T-helper 2 cell (primary cell): ENCODE measurements at places on chromosomes 7 and 10.

- no peak for DNase-seq
Observed at GRCh38 chr10:114714281-114714741, 56.2 kb upstream of the ABLIM1 start.

- no peak for DNase-seq
Observed at GRCh38 chr7:124536156-124536762, 229.3 kb downstream of the GPR37 start.

GRCh38 chr10:122471531-122472177 is 10.3 kb downstream of the HTRA1 start:
- no peak for DNase-seq

DNA sequence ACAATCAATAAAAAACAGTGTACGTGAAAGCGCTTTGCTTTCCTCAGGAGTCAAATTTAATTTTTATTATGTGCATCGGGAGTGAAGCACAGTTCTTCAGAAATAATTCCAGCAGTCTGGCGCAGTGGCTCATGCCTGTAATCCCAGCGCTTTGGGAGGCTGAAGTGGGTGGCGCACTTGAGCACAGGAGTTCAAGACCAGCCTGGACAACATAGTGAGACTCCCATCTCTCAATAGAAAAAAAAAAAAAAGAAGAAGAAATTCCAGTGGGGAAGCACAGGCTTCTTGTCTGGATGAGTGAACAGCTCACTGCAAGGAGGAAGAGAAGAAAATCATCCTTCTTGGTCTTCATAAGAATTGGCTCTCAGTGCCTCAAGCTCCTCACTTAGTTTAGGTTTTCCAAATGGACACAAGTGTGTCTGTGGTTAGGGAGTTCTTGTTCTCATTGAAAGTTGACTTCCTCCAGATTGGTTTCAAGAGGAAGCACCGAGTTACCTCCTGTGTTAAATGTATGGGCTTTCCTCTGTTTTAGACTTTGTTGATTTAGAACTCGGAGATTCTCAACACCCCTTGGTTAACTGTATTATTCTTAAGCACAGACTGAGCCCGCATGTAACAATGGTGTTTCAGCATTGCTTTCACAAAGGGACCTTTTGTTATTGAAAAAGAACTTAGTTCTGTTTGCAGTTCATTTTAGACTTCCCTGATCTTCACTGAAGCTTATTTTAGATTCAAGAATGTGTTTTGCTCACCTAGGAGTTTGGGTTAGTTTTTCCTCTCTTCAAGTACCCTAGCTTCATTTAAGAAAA is 28.0 kb downstream of the LMTK2 start:
- no peak for DNase-seq

DNA sequence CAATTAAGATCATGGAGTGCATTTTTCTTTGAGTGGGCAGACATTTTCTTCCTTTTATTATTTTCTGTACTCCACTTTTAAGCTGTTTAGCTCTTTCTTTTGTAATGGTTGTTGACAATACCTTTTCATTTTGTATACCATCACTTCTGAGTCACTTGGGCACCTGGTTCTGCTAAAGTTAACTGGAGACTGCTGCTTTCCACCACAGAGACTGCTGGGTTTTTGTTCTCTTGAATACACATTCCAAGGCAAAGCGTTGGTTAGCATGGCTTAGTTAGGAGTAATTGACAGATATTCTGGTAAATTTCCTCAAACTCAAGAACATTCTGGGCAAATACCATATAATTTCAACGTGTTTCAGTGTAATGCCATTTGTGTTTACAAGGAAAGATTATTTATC is 541.9 kb upstream of the CELF2 start:
- no peak for DNase-seq

GRCh38 chr10:121919666-121920065 is 8.2 kb downstream of the ATE1 start:
- no peak for DNase-seq

DNA sequence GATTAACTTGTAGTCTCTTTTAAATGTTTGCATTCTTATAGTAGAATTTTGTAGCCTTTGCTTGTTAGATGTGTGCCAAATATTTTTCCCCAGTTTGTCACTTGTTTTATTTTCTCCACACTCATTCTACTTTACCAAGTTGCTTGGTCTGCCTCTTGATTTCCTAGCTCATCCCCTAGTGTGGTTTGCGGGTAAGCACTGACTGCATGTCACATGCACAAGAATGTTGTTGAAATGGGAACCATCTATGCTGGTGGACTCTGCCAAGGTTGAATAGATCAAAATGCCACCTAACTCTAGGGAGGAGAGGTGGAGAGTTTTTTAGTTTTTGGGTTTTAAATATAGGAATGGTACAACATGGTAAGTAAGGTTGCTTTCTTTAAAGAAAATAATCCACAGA is 47.6 kb downstream of the FZD1 start:
- no peak for DNase-seq

GRCh38 chr7:142168746-142169145 is 57.2 kb downstream of the MGAM2 start:
- no peak for DNase-seq

GRCh38 chr10:73552819-73553715 is 38.1 kb downstream of the USP54 start:
- no peak for DNase-seq

DNA sequence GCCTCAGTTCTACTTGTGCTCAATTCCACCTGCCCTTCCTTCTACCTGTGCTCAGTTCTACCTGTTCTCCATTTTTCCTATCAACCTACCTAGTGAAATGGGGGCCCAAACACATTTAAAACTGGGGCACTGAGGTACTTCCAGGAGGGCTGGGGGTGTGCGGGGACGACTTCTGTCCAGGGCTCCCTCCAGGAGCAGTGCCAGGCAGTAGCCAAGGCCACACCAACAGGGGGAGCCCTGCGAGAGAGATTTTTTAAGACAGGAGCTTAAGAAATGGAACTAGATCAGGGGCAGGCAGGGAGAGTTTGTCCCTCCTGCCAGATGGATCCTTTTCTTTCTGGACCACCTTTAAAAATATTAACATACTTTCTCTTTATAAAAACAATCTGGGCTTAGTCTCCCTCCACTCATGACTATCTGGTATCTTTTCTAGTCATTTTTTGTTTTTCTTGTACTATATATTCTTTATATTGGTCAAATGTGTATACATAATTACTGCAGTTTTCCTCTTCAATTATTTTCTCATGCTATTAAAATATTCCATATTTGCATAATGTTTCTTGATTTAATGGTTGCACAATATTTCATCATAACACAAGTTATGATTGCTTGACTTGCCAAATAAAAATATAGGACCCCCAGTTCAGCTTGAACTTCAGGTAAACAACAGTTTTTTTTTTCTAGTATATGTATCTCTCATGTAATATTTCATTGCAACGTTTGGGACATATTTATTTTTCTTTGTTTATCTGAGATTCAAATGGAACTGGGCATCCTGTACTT is 47.3 kb upstream of the INSYN2A start:
- DNase-seq = no peak

- DNase-seq = no peak
Observed at GRCh38 chr10:130018730-130019185, 54.7 kb upstream of the EBF3 start.

DNA sequence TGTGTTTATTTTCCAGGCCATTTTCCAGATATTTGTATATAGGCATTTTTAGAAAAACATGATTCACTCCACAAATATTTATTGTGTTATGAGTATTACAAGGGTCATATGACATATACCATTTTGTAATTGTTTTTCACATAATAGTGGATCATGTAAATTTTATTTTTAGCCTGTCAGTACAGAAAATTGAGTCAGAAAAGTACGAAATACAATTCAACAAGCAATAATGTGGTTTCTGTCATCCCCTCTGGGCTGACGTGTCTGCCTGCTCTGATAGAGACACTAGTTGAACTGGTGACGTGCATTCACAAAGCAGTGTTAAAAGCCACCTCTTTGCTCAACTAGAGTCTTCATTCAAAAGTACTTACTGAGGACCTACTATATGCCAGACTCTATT is 97.9 kb upstream of the STEAP1B start:
- DNase-seq = no peak

DNA sequence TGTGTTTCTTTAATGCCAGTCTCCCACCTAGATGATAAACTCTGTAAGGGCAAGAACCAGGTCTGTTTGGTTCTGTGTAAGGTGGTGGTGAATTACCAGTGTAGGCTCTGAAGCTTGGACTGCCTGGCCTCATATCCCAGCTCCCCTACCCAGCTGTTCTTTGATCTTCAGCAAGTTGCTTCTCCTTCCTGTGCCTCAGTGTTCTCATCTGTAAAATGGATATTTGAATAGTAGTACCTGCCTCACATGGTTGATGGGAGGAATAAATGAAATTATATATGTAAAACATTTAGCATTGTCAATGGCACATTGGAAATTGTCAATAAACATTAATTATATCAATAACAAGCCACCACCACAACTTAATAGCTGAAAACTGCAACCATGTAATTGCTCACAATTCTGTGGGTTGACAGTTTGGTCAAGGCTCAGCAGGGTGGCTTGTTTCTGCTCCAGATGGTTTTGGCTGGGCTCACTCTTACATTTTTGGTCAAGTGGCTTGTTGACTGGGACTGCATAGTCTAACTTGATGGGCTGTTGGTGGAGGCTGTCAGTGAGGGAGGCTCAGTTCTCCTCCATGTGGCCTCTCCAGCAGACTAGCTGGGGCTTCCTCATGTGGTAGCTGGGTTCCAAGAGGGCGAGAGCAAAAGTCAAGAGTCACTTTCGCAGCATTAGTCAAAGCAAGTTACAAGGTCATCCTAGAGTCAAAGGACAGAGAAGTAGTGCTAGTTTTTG is 84.5 kb upstream of the DUSP5 start:
- DNase-seq = no peak

- no peak for DNase-seq
Observed at GRCh38 chr7:36091874-36092176, 61.2 kb upstream of the EEPD1 start.

DNA sequence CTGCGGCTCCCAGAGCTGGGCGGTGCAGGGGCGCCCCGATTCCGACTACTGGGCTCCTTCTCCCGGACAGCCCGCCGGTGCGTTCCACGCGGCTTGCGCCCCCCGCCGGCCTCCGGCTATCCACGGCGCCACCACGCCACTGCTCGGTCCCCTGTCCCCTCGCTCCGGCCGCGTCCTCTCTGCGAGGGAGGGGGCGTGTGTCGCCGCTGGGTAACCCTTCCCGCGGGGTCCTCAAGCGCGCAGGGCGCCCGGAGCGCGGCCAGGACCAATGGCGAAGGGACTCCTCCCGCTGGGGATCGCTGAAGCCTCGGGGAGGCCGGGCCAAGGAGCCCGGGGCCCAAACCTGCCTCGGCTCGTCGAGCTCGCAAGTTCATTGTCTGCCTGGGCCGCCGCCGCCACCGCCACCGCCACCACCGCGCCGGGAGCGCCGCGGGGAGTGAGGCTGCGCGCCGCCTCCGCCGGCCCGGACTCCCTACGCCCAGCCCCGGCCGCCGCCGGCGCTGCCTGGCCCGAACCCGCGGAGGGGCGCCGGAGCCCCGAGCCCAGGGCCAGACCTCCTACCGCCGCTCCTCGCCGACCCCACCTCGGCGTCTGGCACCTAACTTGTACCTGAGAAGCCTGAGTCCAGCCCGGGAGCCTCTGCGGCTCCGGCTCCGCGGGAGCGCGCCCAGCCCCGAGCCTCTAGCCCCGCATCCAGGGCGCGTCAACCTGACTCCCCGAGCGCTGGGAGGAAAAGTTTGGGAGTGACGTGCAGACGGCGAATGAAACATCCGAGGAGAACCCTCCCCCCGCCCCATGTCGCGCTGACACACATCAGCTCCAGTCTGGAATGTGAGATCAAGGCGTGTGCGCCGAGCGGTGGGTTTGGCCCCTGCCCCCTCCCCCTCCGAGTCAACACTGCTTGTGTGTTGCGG is at the start of gene CHST15:
Gene CHST15, minus strand, starts transcription at position 739 of the 914 bp plus-strand sequence. CDS start 47,386 bp downstream, outside the sequence.
- no peak for DNase-seq

DNA sequence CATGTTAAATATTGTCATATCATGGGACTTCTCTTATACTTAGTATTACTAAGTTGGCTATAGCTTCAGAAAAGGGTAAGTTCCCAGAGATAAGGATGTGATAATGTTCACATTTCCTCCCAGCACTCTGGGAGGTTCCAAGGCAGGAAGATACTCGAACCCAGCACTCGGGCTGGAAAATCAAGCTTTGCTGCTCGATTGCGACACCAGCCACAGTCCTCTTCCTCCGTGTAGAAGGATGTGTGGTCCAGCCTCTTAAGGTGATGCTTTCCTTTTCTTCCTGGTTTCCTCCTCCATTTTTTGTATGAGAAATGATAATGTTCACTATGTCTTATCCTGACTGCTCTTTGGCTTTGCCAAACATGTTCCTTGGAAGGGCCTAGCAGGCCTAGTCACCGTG is 3.2 kb downstream of the BMS1 start:
- no peak for DNase-seq

GRCh38 chr7:133735222-133735621 is 391.9 kb upstream of the LRGUK start:
- DNase-seq = no peak

DNA sequence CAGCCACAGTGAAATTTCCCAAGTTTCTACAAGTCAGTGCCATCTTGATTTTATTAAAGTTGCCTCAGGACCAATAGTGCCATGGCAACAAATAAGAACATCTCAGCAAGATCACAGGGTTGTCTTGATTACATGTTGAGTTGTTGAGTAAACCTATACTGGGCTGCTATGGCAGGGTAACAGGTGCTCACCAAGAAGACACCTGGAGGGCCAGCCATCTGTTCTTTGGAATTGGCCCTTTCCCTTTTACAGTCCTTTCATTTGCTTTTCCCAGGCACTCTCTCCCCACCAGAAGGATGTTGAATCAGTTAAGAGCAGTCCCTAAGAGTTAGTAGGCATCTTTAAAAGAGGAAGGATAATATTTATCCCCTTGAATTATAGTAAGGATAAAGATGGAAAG is 582.0 kb downstream of the TNS3 start:
- no peak for DNase-seq

DNA sequence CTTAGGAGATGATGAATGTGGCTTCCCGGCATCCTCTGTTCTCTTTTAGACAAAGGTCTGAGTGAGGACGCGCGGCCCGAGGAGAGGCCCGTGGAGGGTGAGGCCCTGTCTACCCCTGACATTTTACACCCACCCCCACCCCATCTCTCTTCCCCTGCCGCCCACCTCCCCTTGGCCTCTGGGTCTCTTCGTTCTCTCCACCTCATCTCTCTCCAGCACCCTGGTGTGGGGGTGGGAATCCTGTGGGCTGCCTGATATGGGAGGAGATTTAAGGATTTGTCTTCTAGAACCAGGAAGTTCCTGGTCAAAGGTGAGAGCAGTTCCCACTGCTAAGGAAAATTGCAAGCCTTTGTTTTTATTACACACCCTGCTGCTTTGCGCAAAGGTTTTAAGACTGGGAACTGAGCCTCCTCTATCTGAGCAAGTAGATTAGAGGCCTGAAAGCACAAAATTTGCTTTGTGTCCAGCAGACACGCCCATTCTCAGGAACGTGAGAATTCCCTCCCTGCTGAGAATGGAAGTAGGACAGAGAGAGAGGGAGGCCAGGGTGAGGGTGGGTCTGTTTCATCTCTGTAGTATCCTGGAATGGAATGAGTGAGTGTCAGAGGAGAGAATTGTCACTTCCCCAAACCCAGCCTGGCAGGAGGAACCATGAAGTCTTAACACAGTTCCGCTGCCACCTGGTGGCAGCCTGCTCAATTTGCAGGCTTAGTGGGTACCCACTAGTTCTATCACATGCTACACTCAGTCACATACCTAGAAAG is 91.2 kb downstream of the GTF2IRD1 start:
- DNase-seq = no peak

GRCh38 chr10:92149261-92149660 is 141.6 kb downstream of the CPEB3 start:
- no peak for DNase-seq
